Effector memory CD8-positive, alpha-beta T cell (primary cell): ENCODE measurements at places on chromosomes 12 and 14.

DNA sequence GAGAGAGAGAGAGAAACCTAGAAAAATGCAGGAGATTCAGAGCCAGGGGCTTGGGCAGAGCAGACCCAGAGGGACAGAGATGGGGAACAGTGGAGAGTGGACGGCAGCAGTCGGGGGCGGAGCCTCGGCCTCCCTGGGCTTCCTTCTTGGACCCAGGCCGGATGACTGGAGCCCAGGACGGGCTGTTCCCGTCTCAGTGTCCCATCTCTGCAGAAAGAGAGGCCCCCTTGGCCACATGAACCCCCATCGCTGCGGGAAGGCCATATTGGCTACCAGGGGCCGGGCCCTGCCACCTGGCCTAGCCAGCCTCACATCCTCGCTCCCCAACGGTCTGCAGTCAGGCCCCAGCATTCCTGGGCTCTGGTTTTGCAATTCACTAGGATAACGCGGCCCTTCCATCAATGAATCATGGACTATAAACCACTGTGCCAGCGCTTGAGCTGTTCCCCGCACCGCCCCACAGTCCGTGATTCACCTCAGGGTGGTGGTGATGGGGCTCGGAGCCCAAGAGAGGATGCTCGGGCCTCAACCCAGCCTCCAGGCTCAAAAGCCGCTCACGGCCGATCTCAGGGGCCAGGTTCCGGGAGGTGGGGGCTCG lies 116.5 kb downstream of the RFLNA start:
- no peak for DNase-seq

DNA sequence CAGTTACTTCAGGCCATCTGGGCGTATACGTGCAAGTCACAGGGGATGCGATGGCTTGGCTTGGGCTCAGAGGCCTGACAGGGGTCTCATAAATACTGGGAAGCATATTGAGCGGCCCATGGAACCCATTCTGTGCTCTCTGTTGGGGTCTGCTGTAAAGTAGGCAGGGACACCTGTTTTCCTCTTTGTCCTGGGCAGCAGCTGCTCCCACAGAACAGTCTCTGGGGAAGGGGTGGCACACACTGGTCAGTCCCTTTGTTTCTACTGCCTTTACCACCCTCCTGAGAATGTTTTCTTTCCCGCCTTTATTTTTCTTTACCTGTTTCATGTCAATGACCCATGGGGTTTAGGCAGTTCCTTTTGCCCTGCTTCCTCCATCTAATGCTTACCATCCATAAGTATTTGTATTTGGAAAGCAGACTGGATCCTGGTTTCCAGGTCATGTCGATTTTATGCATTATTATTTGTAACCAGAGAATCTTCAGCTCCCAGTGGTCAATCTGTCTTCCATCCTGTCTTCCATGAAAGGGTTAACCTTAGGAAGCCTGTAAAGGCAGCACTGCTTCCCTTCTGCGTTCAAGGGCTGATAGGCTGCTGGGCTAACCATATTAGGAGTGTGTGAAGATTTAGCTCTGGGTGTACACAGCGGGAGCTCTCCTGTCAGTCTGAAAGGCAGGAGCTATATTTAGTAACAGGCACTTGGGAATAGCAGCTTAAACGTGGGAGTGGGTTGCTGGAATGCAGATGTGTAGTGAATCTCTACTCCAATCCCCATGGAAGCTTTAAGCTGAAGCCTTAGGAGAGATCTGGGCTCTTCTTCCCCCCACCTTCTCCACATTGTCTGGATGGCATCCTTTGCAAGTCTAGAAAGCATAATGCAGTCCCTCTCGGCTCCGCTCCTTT lies 124.0 kb downstream of the DYRK2 start:
- DNase-seq, result no peak

- DNase-seq, result no peak
These were observed 58.5 kb upstream of the PLXNC1 start for GRCh38 chr12:94089891-94090290.

DNA sequence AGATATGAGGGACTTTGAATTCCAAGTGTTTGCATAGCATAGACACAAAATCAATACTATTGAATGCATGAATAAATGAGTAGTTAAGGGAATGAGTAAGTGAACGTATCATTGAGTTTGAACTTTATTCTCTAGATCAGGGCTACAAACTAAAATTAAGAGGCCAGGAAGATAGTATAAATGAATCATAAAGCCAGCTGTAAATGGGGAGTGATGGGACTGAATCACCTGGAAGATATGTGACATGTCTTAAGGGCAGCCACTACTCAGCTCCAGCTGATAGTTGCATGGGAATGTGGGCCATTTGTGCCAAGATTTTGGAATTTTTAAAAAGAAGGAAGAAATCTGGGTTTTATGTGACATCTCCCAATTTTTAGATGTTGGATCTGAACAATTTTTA lies 229.9 kb downstream of the AKAP6 start:
- no peak for DNase-seq

- no peak for DNase-seq
These were observed 182.2 kb upstream of the SFSWAP start for GRCh38 chr12:131528667-131529066.

DNA sequence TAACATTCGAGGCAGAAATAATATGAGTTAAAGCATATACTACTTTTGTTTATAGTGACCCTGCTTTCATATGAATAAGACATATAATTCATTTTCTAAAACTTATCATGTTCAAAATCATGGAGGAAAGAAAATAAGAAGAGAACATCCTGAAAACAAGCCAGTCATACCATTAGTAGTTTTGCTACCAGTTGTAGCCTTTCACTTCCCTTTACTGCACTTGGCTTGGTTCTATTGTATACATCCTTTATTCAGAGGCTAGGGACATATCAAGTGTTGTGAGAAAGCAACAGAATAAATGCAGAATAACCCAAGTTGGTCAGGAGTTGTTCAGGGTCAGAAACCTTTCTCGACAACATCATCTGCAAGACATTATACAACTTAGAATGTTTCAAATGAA lies 598.7 kb downstream of the SOX5 start:
- DNase-seq, result no peak

GRCh38 chr12:119666900-119667576 lies 895 bp upstream of the PRKAB1 start:
- no peak for DNase-seq

- no peak for DNase-seq
These were observed 56.1 kb upstream of the GARIN2 start for GRCh38 chr14:67133144-67133543.

- DNase-seq, result no peak
These were observed 61.3 kb downstream of the C12orf50 start for GRCh38 chr12:87967871-87968270.

DNA sequence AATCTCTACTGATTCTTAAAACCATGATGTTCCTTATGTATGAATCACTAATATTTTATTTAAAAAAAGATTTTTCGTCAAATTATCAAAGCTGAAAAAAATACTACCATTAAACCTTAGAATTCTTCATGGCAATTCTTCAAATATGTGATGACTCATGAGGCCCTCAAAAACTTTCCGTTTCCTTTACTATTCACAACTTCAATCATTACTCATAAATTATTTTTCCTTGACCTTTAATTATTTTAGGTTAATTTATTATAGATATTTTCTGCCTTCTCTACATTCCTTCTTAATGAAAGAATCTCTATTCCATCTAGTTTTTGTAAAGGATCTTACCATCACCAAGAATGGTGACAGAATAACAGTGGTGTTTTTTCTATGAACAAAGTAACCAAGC lies 162.1 kb upstream of the SOX5 start:
- DNase-seq, result no peak

- no peak for DNase-seq
These were observed 47.9 kb downstream of the PPP1R12A start for GRCh38 chr12:79886917-79887519.

- DNase-seq, result peak; percentile 16
These were observed 787 bp downstream of the HECTD4 start for GRCh38 chr12:112381406-112381882.

DNA sequence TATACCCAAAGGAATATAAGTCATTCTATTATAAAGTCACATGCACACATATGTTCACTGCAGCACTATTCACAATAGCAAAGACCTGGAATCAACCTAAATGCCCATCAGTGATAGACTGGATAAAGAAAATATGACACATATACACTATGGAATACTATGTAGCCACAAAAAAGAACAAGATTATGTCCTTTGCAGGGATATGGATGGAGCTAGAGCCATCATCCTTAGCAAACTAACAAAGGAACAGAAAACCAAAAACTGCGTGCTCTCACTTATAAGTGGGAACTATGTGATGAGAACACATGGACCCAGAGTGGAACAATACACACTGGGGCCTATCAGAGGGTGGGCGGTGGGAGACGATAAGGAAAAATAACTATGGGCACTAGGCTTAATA lies 21.3 kb downstream of the FBXO21 start:
- DNase-seq, result no peak

- DNase-seq, result no peak
These were observed 34.0 kb upstream of the CLMN start for GRCh38 chr14:95353664-95354063.

DNA sequence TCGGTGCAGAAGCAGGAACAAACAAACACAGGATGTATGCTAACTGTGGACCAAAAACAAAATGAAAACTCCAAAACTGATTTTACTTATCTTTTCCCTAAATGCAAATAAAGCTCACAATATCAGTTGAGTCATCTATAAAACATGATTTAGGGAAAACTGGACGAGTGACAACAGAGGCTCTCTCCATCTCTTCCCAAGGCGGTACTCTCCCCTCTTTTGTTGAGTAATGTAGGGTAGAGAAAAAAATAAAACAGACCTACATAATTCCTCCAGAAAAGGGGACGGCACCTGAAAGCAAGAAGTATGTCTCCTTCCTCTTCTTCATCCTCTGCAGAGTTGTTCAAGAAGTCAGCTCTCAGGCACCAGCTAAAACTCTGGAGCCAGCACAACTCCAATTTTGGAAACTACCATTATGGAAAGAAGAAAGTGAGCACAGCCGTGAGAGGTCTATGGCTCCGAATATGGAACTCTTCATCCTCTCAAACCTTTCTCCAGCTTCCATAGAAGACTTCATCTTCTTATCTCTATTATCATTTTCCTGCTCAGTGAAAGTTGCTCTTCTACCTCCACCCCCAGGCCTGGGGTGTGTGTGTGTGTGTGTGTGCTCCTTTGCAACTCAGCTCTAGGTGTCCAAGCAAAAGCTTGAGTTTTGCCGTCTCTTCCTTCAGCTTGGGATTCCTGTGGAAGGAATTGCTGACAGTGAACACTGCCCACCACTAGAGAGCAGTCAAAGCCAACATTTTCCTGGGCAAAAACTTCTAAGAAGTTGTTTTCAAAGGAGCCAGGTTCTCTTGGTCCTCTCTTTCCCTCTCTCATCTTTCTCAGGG lies 155.4 kb downstream of the DIO2 start:
- no peak for DNase-seq

DNA sequence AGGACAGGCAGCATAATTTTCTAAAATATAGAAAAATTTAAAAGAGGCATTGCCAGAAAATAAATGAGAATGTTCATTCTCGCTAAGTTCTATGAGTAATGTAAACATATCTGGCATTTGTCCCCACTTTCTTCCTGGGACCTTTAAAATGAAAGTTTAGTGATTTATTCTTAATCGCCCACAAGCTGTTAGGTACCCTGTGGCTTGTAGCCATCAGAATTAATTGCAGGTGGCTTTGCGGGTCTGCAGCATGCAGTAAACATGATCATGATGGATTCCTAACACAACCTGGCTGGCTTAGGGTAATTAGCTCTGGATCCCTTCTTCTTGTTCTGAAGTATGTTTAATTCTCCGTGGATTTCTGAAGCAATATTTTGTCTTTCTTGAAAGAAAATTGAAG lies 103.5 kb upstream of the FRMD6 start:
- no peak for DNase-seq

- no peak for DNase-seq
These were observed 253.7 kb downstream of the SNAPC1 start for GRCh38 chr14:62015945-62016344.

- no peak for DNase-seq
These were observed 1.3 kb downstream of the A2ML1 start for GRCh38 chr12:8823565-8824300.

GRCh38 chr14:46581036-46581671 lies 70.4 kb downstream of the RPL10L start:
- no peak for DNase-seq

DNA sequence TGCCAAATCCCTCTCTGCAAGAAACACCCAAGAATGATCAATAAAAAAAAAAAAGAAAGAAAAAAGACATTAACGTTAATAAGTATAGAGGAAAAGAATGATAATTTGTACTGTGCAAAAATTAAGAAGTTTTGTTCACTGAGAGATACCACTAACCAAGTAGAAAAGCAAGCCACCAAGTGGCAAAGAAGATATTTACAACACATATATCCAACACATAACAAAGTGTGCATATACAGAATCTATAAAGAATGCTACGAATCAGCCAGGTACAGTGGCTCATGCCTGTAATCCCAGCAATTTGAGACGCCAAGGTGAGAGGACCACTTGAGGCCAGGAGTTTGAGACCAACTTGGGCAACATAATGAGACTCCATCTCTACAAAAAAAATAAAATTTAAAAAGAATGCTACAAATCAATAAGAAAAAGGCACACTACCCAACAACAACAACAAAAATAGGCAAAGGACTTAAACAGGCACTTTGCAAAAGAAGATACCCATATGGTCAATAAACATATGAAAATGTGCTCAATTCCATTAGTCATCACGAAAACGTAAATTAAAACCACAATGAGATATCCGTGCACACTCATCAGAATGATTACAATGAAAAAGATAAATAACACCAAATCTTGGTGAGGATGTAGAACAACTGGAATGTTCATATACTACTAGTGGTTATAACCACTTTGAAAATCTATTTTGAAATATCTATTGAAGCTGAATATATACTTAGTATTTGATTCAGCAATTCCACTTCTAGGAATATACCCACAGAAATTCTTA lies 19.8 kb downstream of the GALNT4 start:
- DNase-seq, result no peak

DNA sequence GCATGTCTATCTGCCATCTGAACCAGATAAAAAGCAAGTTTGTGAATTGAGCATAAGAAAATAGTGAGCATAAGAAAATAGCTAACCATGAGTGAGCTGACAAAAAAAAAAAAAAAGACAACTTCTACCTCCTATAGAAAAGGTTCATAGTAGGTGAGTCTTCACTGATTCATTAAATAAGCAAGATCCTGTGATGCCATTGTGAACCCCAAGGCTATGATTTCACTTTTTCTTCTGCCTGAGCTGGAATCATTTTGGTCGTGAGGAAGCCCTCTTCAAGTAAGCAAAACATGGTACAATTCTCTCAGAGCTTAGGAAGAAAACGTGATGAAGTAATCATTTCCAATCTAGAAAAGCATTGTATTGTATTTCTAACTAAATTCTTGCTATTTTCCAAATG lies 1.2 kb downstream of the PIK3C2G start:
- DNase-seq, result no peak

GRCh38 chr12:109140560-109140959 lies 24.2 kb downstream of the ACACB start:
- DNase-seq, result no peak

GRCh38 chr12:111451232-111451631 lies 45.5 kb downstream of the SH2B3 start:
- no peak for DNase-seq

- DNase-seq, result no peak
These were observed 472.9 kb downstream of the NELL2 start for GRCh38 chr12:44403185-44403584.

DNA sequence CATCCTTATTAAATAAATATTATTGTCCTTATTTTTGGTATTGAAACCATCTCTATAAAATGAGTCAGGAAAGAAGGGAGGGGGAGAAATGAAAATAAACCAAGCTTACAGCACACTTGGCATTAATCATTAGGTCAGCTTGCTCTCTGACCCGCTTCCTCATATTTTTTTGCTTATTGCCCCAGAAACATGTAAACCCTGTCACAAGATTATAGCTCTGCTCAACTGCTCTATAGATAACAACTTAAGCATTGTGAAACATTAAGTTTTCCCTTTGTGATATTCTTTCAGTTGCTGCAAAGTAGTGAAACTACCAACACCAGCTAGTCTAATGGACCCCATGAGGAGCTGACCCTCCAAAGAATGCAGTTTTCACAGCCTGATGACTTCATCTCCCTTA lies 819.5 kb downstream of the SLC16A7 start:
- DNase-seq, result no peak
